ENCODE measurements at places on chromosomes 5 and 9. TPM values are rescaled to one million over a fixed set of nuclear protein-coding genes. Genes with fewer than 3 reads are reported as not detected.

TPPP gene
- total RNA-seq, result 7.4 TPM

SLC6A18 gene
- not detected for total RNA-seq

SPINK7 gene
- total RNA-seq, result not detected

ANKRD18A gene
- total RNA-seq, result 8.7 TPM

AGXT2 gene
- total RNA-seq, result not detected

AFAP1L1 gene
- total RNA-seq, result 12.0 TPM

DCTN4 gene
- total RNA-seq, result 18.8 TPM
